Activated T-helper 9 cell treated with anti-CD3 and anti-CD28 coated beads, Interleukin-2, amount 50 U/mL, for 16 hours (primary cell): ENCODE measurements at places on chromosomes 1 and 21.

- DNase-seq, result no peak
These were observed 14.0 kb downstream of the TGFBR3 start for GRCh38 chr1:91872000-91872399.

DNA sequence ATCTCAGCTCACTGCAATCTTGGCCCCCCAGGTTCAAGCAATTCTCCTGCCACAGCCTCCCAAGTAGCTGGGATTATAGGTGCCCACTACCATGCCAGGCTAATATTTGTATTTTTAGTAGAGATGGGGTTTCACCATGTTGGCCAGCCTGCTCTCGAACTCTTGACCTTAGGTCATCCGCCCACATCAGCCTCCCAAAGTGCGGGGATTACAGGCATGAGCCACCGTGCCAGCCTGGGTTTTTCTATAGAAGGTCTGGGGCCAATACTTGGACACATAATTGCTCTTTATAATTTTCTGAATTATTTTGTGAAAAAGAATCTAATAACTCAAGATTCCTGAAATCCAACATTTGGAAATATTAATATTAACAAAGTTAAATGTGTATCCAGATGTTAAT, 1267.7 kb upstream of the ADGRL4 start:
- no peak for DNase-seq

GRCh38 chr1:192151176-192151575, 7.1 kb upstream of the RGS18 start:
- no peak for DNase-seq

- DNase-seq, result peak; percentile 38
These were observed 286.3 kb upstream of the SGIP1 start for GRCh38 chr1:66247415-66248208.

- peak; percentile 2 for DNase-seq
These were observed 821 bp downstream of the PHC2 start for GRCh38 chr1:33429856-33430691.

- no peak for DNase-seq
These were observed 2.4 kb downstream of the RASSF5 start for GRCh38 chr1:206509612-206510257.

- DNase-seq, result no peak
These were observed 19.6 kb downstream of the CCDC30 start for GRCh38 chr1:42482635-42483153.

GRCh38 chr1:85984636-85985035, 171.9 kb downstream of the COL24A1 start:
- DNase-seq, result no peak

DNA sequence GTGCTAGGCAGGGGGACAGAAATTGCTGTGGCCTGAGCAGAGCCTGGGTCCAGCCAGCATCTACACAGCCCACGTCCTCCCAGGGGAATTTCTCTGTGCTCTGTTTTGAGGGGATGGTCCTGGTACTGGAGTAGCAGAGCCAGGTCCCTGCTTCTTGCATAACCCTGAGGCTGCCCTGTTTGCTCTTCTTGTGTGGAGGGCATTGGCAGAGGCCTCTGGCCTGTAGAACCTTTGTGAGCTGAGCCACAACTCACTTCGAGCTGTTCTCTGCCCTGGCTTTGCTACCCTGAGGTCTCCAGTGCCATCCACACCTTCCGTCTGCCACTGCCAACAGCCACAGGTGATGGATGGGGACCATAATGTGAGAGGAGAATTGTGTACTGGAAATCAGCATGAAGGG, 101.9 kb downstream of the KCNJ15 start:
- DNase-seq, result no peak

- no peak for DNase-seq
These were observed 4.6 kb upstream of the BTG2 start for GRCh38 chr1:203300441-203301330.

DNA sequence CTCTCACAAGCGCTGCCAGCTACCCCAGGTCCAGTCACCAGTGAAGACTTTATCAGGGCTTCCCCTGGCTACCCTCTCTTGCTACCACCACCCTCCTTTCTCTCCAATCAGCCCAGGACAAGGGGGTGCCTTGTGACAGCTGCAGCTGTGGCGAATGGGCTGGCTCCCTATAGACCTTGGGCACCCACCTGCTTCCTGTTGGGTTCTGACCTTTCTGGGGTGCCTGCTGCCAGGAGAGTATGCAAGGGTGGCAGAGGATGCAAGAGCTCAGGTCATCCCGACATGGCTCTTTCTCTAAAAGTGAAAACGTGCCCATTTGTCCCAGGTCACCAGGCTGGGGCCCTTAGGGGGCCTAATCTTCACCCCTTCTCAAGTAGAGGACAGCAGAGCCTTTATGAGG, 6.6 kb downstream of the KLHDC8A start:
- DNase-seq, result no peak
